ENCODE measurements at places on chromosomes 7 and 10. TPM values are rescaled to one million over a fixed set of nuclear protein-coding genes. Genes with fewer than 3 reads are reported as not detected.

CLDN15 gene
- 4.7 TPM for total RNA-seq

FAM25C gene
- not detected for total RNA-seq

CD36 gene
- 7.9 TPM for total RNA-seq

HOXA11 gene
- total RNA-seq, result 3.9 TPM

KCNH2 gene
- total RNA-seq, result not detected

BICC1 gene
- total RNA-seq, result 20.7 TPM

ADARB2 gene
- 0.11 TPM for total RNA-seq

CCL26 gene
- not detected for total RNA-seq

PHYHIPL gene
- total RNA-seq, result 0.06 TPM

GRCh38 chr10:340646-341045, 205.4 kb downstream of the ZMYND11 start:
- DNase-seq, result no peak

DNA sequence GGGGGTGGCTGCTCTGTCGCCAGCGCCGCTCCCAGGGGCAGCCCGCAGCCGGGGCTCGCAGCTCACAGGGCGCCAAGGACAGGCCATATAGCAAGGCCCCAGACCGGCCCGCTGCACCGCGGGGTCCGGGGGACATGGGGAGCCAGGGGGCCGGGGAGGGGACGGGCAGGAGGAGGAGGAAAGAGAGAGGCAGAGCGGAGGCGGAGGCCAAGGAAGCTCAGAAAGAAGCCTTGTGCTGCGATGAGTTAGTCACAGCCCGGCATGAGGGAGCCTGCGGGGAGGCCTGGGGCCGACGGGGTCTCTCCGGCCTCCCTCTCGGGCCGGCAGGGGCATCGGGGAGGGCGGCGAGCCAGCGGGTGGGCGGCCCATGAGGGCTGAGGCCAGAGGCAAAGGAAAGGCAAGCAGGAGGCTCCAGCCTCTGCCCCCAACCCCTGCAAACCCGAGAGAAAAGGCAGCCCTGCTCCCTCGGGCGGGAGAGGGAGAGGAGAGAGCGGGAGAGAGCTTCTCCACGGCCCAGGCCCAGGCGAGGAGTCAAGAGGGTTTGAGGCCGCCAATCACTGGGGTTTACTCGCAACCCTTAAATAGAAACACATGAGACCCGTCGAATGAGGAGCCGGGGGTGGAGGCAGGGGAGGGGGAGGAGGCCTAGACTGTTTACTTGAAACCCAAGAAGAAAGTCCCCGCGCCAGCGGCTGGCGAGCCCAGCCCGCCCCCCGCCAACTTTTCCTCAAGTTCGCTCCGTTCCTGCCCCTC, 167.9 kb downstream of the NEURL1 start:
- DNase-seq, result peak; percentile 85

GRCh38 chr10:11724938-11725776, 17.0 kb upstream of the ECHDC3 start:
- DNase-seq, result peak; percentile 63

GRCh38 chr10:8853048-8853447, 798.6 kb downstream of the GATA3 start:
- no peak for DNase-seq

DNA sequence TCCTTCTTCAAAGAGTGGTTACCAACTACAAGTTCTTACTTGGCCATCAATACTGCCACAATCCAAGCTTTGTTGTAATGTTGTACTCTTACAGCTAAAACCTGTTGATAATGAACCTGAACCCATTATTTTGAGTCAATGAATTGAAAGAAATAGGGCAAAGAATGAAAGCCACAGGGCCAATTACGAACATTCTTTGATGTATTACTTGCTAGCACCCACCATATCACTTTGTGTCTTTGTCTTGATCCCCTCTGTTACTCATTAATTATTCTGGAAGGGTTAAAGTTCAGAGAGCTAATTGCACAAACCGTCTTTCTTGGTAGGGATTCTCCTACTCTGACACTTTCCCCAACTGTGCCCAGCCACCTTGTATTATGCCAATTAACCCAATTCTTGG, 53.2 kb upstream of the TFEC start:
- DNase-seq, result no peak

DNA sequence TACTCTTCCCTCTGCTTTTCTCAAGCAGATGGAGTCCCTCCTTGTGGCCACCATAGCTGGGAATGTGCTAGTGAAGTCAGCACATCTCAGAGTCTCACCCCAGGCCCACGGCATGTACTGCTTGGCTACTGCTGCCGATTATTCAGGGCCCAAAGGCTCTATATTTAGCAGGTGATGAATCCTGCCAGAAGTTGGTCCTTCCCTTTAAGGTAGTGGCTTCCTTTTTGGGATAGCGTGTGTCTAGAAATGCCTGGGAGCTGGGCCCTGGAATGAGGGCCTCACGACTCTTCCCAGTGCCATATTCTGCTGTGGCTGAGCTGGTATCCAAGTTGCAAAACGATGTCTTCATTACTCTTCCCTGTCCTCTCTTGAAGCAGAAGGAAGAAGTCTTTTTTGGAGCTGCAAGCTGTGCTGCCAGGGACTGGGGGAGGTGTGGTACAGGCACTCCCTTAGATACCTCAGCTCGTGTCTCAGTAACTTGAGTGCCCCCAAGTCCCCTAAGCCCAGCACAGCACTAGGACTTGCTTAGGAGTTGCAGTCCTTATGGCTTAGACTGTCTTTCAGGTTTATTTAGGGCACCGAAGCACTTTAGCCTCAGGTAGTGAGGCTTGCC, 100.1 kb downstream of the ADAM22 start:
- DNase-seq, result no peak

DNA sequence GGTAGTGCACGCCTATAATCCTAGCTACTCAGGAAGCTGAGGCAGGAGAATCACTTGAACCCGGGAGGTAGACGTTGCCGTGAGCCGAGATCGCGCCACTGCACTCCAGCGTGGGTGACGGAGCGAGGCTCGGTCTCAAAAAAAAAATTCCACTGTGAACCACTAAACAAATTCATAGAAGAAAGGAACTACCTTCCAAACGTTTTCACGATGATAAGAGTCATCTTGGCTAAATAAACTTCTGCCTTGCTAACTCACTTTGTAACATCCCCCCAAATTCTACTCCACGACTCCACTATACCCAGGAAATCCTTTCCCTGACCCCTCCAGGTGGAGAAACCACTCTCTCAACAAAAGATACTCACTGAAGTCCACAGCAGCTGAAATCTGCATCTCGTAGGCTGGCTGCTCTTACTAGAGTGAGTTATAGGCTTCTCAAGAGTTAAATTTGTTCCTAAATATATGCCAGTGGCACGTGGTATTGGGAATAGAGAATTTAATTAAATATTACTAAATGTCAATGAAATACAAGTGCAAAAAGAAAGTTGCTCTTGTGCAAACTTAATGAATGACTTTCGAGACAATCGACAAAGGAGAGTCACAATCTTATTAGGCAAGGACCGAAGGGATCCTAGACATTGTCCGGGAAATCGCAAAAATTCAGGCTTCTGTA, 1.6 kb upstream of the GTF2I start:
- DNase-seq, result peak; percentile 19

DNA sequence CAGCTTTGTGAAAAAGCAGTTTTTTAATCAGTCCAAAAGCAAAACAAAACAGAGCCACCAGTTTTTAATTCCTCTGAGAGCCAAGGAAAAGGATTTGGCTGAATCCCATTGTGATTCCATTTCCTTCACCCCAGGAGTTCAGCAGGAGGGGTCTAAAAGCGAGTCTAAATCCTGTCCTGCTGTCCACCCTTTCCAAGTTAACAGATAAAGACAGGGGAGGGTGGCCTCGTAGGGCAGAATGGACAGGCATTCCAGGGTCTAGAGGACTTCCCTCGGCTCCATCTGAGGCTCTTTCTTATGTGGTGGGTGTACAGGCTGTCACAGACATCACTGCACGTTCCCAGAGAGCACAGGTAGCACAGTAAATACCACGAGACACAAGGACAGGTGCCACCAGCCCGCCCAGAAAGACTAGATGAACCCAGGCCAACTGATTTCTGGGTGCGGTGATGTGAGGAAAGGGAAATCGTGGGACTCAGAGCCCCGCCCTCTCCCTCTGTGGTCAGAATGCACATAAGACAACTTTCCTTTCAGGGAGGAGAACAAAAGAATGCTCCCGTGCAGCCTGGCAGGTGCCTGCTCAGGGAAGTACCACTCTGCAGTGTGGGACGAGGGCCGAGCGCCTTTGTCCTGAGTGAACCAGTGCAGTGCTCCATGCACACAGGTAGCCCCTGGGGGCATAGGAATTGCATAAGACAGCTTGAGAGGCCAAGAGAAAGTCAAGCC, 119.7 kb downstream of the ABLIM1 start:
- DNase-seq, result no peak

GRCh38 chr7:106223156-106223555, 61.6 kb downstream of the NAMPT start:
- DNase-seq, result no peak

DNA sequence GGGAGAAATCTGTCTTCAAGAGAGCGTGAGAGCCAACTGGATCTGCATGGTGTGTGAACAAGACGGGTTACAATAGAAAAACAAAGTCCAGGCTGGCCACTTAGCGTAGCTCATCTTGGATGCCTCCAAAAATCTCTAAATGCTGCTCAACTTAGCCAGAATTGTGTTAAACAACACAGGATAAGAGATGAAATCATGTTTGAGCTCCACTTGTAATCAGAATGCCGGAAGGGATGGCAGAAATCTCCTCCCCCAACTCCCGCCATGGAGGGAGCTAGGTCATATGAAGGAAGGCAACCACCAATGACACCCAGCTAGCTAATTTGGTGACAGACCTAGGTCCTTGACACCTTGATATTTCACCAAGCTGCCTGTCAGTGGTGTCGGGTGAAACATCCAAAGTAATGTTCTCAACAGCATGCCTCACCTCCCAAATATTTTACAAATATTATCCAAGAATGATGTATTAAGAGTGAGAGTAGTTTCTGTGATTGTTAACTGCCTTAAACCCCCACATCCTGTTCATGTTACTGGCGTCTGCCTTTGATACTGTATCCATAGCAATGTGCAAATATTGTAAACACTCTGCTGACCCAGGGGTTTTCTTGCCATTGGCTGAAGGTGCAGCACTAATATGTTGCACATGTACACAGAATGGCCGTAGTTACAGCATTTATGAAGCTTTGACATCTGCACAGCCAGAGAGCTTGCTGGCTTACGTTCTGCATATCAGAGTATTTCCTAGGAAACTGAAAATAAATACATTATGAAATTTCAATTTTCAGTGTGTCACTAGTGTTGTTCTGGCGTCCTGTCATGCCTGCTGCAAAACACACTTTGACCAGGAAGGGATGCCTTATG, 25.8 kb downstream of the TMEM254 start:
- peak; percentile 17 for DNase-seq

DNA sequence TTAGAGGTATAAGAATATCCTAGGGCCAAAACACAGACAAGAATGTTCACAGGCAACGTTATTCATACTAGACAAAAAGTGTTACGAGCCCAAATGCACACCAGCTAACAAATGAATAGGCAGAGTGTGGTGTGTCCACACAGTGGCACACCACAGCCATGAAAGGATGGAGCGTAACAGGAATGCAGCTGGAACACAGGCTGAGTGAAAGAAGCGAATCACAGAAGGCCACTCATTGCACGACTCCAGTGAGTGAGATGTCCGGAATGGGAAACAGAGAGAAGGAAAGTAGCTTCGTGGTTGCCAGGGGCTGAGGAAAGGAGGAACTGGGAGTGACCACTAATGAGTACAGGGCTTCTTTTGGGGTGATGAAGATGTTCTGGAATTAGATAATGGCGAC, 198.8 kb downstream of the TNS3 start:
- peak; percentile 84 for DNase-seq

GRCh38 chr7:98641646-98642500, 24.8 kb downstream of the NPTX2 start:
- peak; percentile 46 for DNase-seq

DNA sequence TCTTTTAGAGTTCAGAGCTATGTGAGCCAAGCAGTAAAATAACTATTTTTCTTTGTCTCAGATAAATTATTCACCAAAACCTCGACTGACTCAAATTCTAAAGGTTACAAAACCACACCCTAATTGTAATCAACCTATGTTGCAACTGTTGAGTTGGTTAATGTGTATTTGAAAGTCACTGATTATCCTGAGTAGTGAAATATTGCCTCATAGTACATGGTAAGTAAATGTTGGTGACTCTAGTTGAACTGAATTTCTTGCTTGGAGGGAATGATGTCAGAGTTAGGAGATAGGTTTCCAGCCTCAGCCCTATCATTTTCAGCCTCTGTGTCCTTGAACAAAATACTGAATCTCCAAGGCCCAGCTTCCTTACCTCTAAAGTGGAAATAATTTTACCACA, 3.0 kb upstream of the CYP2C18 start:
- DNase-seq, result no peak

- DNase-seq, result peak; percentile 79
Observed at GRCh38 chr10:84452003-84452402, 123.6 kb downstream of the CCSER2 start.

DNA sequence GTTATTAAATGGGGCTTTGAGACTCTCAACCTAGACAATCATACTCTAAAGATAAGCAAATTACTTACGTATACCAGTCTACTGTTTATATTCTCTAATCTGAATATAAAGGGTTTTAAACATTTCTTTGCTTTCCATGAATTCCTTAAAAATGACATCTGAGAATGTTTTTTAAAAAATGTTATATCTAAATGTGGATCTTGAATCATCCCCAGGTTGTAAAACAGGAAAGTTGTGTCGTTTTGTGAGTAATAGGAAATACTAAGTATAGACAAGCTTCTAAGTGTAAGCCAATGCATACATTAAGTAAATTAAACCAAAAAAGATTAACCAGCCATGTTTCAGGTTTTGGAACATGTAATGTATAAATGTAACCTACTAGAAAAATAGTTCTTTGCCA, 26.8 kb downstream of the ADD3 start:
- DNase-seq, result no peak

DNA sequence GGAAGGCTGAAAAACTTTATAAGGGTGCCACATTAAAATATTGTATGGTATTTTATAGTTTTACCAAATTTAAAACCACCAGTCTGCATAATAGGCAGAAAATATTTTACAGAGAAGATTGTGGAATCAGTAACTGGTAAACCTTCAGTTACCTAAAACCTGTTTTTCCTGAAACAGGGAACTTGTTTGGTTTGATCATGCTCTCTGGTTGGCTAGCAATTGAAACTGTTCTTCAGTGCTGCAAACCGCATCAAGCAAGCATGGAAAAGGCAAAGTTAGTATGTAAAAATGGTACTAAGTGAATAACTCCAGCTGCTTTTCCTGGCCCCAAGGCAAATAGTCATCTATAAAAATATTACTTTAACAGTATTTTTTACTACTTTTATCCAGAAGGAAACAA, 316.9 kb upstream of the LRRN3 start:
- DNase-seq, result no peak

Measured in LHCN-M2 (cell line).